Colonic mucosa (tissue), 4 donors: ENCODE measurements at places on chromosomes 11 and 22.
A peak's percentile ranks its signal among the peaks of the same experiment; 100 is the strongest.

- DNase-seq = no peak
These were observed 11.4 kb upstream of the MICAL3 start for GRCh38 chr22:18035751-18036150.

DNA sequence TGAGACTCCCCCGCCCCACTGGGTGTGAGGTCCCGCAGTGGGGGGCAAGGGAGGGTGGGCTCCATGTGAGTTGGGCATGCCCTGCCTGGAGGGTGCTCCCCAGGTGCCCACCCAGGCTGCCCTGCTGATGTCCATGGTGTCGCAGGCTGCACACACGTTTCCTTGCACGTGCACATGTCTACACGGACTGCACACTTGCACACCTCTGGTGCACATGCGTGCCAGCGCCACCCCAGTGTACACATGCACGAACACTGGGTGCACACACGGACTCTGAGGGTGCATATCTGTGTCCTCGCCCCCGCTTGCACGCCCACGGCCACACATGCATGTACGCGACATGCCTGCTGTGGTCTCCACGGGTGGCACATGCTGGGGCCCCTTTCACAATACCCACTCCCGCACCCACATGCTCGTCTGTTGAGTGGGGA lies 35.2 kb upstream of the PRODH start:
- no peak for DNase-seq

DNA sequence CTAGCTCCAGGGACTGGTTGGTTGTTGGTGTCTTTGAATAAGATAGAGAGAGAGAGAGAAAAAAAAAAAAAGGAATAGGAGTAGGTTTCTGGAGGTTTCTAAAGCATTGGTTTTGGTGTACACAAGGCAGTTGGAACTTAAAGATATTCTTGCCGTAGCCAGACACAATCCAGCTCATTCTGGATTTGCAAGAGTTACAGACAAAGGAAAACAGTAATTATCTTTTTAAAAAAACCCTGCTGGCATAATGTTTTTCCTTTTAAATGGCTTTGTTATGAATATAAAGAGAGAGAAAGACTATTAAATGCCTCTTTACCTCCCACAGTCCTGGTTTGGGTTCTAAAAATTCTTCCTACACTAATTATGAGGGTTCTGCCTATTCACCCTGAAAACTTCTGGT lies 120.4 kb upstream of the RAG2 start:
- DNase-seq = no peak

- no peak for DNase-seq
These were observed 25.4 kb downstream of the ST3GAL4 start for GRCh38 chr11:126380909-126381308.

DNA sequence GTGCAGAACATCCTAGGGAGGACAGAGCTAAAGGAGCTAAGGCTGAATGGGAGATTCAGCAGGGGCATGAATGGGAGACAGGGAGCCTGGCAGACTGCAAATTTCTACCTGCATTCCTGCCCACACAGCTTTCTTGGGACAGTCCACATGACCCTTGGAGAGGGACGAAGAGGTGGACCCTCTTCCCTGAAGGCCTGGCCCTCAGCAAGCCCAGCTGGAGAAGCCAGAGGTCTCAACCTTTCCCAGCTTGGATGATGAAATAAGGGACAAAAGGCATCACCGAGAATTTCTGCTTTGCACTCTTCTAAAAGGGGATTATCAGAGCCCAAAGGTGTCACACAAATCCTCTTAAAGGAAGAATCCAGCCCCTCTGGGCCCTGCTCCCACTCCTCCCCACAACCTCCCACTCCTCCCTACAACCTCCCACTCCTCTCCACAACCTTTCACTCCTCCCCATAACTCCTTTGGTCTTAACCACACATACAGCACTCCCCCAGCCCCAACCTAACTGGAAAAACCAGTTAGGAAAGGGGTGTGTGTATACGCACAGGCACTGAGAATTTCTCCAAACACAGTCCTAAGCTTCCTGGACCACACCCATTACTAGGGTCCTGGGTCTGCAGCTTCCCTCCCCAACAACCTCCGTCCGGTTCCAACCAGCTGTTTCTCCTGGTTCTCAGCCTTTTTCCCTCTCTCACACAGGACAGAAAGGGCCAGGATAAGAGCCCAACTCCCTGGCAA lies 38.4 kb downstream of the RPL27A start:
- peak; percentile 82 for DNase-seq

- no peak for DNase-seq
These were observed 32.3 kb downstream of the ARHGAP42 start for GRCh38 chr11:100719362-100719761.

DNA sequence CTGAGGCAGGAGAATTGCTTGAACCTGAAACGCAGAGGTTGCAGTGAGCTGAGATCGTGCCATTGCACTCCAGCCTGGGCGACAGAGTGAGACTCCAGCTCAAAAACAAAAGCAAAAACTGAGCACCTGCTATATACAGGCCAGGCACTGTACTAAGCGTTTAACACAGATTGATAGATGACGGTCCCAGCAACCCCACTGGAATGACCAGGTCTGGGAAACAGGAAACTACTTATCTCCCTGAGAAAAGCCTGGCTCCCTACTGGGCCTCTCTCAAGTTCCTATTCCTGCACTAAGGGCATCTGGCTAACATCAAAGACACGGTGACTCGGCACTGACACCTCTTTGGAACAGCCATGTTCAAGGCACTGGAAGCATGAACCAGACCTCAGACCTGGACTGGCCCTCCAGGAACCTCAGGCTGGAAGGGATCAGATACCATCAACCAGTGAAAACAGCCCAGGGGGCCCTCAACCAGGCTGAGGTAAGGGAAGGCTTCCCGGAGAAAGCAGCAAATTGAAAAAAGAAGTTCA lies 16.6 kb downstream of the ARAP1 start:
- no peak for DNase-seq

- DNase-seq = no peak
These were observed 95.4 kb downstream of the RNF169 start for GRCh38 chr11:74844072-74844471.
